ENCODE measurements at places on chromosomes 13 and 19.
A peak's percentile ranks its signal among the peaks of the same experiment; 100 is the strongest.

DNA sequence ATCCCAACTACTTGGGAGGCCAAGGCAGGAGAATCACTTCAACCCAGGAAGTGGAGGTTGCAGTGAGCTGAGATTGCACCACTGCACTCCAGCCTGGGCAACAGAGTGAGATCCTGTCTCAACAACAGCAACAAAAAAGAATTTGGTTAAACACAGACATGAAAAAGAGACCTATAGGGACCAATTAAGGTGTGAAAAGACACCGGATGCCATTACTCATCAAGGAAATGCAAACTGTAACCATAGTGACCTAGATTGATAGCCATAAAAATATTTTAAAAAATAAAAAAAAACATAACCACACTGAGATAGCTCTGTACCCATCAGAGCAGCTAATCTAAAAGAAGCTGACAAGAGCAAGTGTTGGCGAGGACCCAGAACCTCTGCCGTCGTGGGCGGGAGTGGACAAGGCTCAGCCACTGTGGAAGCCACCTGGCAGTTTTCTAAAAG lies 37.1 kb upstream of the ISYNA1 start:
- DNase-seq, result no peak

- DNase-seq, result no peak
These were observed 139.9 kb downstream of the PCDH20 start for GRCh38 chr13:61275736-61276135.

DNA sequence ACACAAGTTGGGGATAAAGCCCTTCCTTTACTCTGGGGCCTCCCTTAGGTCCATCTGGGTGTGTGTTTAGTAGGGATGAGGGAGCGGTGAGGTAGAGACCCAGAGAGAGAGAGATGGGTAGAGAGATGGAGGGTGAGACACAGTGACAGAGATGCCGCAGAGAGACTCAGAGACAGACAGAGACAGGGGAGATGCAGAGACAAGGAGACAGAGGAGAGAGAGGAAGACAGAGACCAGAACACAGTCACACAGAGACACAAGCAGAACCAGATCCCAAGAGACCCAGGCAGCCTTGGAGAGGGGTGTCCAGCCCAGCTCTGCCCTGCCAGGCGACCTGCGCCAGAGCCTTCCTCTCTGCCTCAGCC lies 2.4 kb downstream of the KLK1 start:
- DNase-seq, result no peak

GRCh38 chr19:13038306-13039210 lies 43.3 kb downstream of the NFIX start:
- no peak for DNase-seq

GRCh38 chr19:32674931-32675719 lies at the start of gene ANKRD27:
Gene ANKRD27, minus strand, starts transcription at chr19:32675180. Its CDS starts 16,165 bp downstream, at chr19:32659015.
- DNase-seq, result peak; percentile 99

DNA sequence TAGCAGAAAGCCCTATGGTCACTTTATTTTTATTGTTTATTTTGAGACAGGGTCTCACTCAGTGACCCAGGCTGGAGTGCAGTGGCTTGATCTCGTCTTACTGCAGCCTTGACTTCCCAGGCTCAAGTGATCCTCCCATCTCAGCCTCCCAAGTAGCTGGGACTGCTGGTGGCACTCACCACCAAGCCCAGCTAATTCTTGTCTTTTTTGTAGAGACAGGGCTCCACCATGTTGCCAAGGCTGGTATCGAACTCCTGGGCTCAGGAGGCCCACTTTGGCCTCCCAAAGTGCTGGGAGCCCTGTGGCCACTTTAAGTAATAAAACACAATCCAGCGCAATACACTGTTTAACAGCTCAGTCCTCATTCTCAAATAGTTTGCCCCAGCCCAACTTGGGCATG lies 69.3 kb downstream of the NUFIP1 start:
- no peak for DNase-seq

DNA sequence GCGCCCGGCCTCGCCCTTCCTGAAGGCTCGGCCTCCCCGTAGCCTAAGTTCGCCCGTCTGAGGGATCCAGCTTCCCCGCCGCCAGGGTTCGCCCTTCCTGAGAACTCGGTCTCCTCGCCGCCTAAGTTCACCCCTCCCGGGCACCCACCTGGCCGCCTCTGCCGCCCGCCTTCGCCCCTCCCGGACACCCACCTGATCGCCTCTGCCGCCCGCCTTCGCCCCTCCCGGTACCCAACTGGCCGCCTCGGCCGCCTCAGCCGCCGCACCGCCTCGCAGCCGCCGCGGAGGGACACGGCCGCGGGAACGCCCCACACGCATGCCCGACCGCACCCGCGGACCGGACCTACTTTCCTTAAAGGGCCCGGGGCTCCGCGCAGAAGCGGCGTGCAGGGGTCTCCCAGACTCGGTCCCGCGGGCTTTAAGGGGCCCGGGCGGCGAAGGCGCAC lies at the start of gene MOB3A:
TSS of gene MOB3A (minus strand) at position 293 of the 446 bp plus-strand sequence. CDS start 17,766 bp downstream, outside the sequence.
- peak; percentile 91 for DNase-seq

DNA sequence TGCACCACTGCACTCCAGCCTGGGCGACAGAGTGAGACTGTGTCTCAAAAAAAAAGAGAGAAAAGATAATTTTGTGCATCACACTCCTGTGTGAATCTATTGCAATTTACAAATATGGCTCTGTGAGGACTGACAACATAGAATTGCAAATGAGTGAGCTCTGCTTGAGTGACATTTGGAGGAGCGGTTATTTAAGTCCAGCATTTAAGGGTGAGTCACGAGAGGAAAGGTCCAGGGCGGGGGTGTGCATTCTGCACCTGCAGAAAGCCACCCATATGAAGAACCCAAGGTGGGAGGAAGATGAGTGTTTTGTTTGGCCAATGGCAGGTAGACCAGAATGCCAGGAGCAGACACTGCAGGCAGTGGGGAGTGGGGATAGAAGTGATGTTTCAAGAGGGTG lies 58.5 kb downstream of the DGKH start:
- DNase-seq, result no peak

GRCh38 chr19:16296713-16297112 lies 27.9 kb upstream of the KLF2 start:
- DNase-seq, result no peak

DNA sequence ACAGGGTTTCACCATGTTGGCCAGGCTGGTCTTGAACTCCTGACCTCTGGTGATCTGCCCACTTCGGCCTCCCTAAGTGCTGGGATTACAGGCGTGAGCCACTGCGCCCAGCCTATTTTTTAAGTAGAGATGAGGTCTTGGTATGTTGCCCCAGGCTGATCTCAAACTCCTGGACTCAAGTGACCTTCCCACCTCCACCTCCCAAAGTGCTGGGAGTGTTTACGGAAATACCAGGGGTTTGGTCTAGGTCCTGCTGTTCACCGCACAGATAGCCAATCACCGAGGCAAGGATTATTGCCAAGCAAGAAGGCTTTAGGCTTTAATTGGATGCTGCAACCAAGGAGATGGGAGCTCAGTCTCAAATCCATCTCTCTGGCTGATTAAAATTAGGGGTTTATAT lies 11.6 kb downstream of the CLEC4G start:
- no peak for DNase-seq

- DNase-seq, result no peak
These were observed 4.1 kb downstream of the ZNF420 start for GRCh38 chr19:37082307-37082706.

- no peak for DNase-seq
These were observed 85.0 kb upstream of the UBL3 start for GRCh38 chr13:29935309-29935981.

- peak; percentile 49 for DNase-seq
These were observed 587 bp downstream of the S1PR4 start for GRCh38 chr19:3178973-3179738.

DNA sequence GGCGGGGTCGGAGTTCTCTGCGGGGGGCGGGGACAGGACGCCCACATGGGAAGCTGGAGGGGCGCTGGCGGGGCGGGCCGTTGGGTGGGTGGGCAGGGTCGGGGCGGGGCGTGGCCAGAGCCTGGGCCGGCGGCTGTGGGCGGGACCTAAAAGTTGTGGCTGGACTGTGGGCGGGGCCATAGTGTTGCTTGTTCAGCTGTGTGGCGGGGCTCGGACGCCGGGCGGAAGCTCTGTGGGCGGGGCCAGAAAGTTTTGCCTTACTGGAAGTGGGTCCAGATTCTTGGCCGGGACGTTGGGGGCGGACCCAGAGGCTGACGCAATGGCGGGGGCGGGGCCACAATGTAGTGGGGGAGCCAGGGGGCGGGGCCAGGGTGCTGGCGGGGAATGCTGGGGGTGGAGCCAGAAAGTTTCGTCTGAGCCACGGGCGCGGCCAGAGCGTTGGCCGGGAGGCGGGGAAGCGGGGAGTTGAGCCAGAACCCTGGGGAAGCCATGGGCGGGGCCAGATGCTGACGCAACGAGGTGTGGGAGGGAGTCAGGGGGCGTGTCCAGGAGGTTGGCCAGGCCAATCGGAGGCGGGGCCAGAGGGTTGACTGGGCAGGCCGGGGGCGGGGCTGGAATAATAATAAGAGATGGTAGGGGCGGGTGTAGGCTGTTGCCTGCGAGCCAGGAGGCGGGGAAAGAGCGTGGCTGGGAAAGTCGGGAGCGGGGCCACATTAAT lies 527 bp downstream of the CCDC9 start:
- DNase-seq, result peak; percentile 100

DNA sequence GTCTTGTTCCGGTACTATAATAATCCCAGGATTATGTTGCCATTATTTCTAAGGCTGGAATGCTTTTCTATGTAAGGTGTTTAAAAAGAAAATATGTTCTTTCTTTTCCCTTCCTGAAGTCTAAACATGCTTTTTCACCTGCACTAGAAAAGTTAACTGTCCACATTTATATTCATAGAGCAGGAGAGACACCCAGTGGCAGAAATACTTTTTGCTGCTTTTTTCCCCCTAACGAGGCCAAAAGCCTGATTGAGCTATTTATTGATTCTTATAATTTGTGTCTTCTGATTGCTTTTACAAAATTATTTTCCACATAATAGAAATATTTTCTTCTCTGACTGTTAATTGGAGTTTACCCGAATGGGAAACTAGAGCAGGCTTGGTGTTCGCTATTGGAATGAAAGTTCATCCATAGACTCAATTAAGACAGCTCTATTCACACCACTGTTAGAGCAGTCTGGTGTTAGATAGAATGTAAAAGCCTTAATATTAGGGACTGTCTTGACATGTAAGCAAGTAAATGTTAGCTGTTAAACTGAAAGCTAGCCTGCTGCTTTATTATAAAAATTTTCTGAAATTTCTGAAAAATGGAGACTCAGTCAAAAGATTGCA lies 15.8 kb downstream of the GPR180 start:
- DNase-seq, result peak; percentile 13

- DNase-seq, result no peak
These were observed 114.9 kb downstream of the UQCRFS1 start for GRCh38 chr19:29098091-29098490.

DNA sequence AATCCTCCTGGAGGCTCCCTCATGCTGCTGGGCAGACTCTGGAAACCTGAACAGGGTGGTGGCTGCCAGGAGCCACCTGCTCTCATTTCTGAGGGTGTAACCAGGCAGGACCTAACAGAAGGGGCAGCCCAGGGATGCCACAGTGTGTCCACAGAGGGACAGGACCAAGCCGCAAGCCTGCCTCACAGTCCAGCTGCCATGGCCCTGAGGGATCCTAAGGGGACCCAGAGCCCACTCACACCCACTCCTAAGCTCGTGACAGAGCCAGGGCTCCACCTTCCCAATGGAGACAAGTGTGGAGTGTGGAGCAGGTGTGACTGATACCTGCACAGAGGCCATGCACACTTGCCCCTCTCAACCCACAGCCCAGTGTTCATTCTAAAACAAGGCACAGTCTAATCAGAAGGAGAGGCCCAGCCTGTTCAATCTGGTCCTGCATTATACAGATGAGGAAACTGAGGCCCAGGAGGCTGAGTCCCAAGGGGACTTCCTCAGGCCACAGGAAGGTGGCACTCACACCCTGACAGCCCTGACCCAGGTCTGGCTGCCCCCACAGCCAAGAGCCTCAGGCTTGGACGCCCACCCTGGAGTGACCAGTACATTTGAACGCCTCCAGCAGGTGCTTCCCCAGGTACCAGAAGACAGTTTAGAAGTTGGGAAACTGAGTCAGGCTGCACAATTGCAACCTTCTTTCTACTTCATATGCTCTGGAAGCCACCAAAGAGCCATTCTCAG lies 220.1 kb downstream of the TUBA3C start:
- DNase-seq, result no peak

DNA sequence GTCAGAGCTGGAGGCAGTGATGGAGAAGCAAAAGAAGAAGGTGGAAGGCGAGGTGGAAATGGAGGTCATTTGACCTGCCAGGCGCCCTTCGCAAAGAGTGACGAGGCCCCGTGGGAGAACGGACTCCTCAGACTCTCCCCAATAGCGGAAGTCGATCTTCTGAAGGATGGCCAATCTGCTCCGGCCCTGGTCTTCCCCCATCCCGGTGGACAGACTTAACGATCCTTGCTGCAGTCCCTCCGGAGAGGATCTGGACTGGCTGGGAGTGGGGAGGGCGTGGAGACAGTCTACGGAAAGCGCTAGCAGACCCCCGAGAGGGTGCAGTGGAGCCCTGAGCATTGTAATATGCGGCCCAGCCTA lies 11.9 kb downstream of the EPS8L1 start:
- peak; percentile 66 for DNase-seq

- DNase-seq, result no peak
These were observed 1479.2 kb downstream of the SLITRK5 start for GRCh38 chr13:89150362-89150761.

- no peak for DNase-seq
These were observed 1.9 kb downstream of the C2CD4C start for GRCh38 chr19:406971-407510.

GRCh38 chr13:32426990-32427851 lies 709 bp downstream of the N4BP2L1 start:
- peak; percentile 19 for DNase-seq

DNA sequence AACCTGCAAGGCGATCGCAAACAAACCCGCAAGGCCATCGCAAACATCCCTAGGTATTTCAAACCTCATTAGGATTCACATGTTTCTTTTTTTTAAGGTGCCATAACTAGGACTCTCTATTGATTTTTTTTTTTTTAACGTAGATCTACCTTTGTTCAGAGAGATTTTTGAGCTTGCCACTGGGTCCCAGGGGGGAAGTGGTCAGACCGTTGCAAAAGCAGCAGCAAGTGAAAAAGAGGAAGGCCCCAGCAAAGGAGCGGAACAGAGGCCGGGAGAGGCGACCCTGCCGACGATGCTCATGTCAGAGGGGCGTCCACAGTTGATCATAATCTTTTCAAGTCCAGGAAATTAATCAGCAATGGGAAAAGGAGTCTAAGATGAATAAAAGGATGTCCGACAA lies 32.7 kb upstream of the FLT1 start:
- DNase-seq, result peak; percentile 80

GRCh38 chr19:23531976-23532375 lies 136.7 kb upstream of the ZNF91 start:
- DNase-seq, result no peak

GRCh38 chr13:46666727-46667456 lies 113.9 kb downstream of the LRCH1 start:
- DNase-seq, result no peak

GRCh38 chr13:106633321-106633720 lies 65.4 kb upstream of the ARGLU1 start:
- DNase-seq, result no peak
